Stimulated activated CD4-positive, alpha-beta T cell treated with anti-CD3 and anti-CD28 coated beads, Interleukin-12 subunit alpha, Interleukin-12 subunit beta, amount 100 ng/mL, for 4 hours (primary cell): ENCODE measurements at places on chromosomes 3 and 15.

- DNase-seq = no peak
Measured at GRCh38 chr3:128805772-128806171, 73.6 kb upstream of the ACAD9 start.

DNA sequence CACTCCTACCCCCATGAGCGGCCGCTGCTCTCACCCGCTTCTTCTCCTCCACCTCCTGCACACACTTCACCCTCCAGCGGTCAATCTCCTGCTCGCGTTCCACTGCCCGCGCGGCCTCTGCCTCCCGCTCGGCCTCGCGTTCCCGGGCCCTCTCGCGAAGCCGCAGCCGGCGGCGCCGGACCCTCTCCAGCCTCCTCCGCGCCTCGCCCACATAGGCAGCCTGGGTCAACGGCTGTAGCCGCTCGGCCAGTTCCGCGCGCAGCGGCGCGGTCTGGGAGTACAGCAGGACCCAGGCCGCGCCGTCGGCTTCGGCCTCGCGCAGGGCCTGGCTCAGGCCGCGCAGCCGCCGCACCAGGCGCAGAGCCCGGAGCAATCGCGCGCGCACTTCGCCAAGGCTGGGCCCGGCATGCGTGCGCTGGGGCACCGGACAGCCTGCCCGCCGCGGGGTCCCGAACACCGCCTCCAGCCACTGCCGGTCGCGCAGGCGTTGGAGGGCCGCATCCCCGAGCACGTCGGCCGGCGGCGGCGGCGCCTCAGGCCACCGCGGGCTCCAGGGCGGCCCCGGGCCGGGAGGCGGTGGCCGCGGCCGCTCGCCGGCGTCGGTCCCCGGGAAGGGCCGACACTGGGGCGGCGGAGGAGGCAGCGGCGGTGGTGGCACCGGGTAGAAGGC, 595 bp downstream of the PDCD7 start:
- DNase-seq = peak; percentile 3

DNA sequence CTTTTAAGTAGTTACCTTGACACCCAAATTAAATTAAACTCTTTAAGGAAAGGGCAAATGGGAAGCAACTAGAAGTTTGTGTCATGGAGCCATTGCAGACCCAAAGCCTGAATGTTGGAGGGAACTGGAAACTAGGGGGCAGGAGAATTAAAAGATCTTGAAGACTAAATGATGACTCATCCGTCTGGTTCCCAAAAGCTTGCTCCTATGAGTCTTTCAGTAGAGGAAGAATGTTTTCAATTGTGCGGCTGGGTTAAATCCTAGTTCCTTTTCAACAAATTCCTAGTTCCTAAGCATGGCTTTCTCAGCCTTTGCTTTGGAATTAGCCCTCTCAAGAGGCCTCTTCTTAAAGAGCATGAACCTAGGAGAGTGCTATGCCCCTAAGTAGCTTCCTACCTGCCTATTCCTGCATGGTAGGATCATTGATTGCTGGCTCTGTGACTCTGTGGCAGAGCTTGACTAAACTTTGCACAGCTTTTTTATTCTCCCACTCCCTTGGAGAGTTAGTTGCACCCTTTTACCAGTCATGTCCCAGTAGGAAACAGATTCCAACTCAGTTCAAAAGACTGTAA, 17.7 kb downstream of the CLEC3B start:
- no peak for DNase-seq

- DNase-seq = no peak
Measured at GRCh38 chr15:88719654-88720053, 80.8 kb downstream of the ISG20 start.
